Stimulated activated CD8-positive, alpha-beta memory T cell treated with anti-CD3 and anti-CD28 coated beads, Interleukin-7, amount 100 ng/mL, for 4 hours (primary cell): ENCODE measurements at places on chromosomes 12 and 14.
A peak's percentile ranks its signal among the peaks of the same experiment; 100 is the strongest.

- DNase-seq = no peak
Measured at GRCh38 chr12:51801027-51801426, 47.5 kb downstream of the FIGNL2 start.

DNA sequence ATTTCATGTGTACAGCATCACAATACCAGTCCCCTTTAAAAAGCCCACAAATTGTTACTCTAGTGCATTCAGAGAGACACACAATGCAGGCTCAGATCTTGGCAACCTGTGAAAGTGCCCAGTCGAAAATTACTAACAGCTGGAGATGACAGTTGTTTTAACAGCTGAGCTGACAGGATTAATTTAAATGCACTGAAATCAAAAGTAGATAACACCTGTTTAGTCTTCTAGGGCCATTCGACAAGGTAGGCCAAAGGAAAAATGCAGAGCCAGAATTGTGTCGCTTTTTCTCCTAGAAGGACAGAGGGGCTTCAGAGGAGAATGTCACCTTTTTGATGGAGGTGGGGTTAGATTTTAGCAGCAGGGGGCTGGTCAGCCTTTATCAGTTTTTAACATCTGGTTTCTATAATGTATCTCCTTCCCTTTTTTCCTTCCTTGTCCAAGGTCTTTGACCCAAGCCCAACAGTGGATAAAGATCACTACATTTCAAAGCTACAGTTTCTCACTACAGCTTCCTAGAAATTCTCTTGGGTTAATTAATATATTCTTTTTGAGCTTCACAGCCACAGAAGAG is 139.1 kb downstream of the SOX5 start:
- DNase-seq = no peak

- DNase-seq = no peak
Measured at GRCh38 chr12:4769073-4769472, 48.9 kb downstream of the GALNT8 start.

- no peak for DNase-seq
Measured at GRCh38 chr14:30648471-30648870, 26.4 kb downstream of the SCFD1 start.

DNA sequence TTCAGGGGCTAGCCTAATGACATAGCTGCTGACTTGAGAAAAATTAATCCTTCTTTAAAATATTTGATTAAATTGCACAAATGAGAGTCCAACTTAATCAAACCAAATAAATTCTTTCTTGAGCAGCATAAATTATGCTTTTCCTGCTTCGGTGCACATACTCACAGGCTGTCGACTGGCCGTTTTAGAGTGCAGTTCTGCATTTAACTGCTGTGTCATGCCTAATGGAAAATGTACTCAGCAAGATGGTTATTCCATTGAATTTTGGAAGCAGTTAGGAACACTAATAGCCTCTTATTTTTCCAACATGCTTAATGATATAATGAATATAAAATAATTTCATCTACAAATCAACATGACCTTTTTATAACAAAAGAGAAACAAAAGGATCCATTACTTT is 266.1 kb upstream of the LRIG3 start:
- no peak for DNase-seq

DNA sequence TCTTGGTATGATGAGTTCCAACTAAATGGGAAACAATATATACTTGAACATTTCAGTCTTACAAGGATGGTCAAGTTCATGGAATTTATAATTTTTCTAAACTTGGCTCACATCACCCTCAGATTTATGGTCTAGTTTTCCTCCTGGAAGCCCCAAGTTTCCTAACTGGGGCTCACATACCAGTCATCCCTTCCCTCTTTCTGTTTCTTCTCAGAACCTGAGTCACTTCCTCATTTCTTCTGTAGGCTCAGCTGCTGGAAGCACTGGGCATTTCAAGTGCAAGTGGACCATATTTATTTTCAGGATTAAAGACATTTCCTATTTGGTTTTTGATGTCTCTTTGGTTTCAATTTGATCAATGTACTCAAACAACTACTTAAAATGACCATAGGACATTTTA is 55.4 kb downstream of the GRIP1 start:
- DNase-seq = no peak

DNA sequence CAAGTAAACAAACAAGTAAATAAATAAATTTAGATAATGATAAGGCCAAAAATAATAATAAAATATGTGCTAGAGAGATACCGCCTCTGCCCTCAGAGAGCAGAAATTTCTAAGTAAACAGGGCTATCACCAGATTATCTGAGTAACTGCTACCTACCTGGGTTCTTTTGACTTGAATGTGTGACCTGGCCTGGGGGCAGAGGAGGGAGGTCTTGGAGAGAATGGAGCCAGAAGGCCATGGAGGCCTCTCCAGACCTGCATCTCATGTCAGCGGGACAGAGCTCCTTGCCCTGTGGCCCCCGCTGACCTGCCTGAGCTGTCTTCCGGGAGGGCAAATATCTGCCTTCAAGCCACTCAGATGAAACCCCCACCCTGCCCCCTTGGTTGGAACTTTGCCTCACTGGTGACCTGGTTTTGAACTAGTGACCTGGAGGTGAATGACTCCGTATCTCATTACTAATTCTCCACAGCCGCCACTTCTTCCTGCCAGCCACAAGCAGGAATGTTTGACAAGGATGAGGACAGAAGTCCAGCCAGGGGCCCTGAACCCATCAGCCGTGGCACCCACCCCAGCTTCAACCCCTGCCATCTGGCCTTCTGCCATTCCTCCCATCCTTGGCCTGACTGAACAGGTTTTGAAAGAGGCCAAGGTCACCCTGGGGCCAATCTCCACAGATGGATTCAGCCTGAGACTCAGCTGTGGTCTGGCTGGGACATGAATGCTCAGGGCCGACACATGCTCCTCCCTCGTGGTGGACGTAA is 86.8 kb upstream of the PARP11 start:
- DNase-seq = no peak

DNA sequence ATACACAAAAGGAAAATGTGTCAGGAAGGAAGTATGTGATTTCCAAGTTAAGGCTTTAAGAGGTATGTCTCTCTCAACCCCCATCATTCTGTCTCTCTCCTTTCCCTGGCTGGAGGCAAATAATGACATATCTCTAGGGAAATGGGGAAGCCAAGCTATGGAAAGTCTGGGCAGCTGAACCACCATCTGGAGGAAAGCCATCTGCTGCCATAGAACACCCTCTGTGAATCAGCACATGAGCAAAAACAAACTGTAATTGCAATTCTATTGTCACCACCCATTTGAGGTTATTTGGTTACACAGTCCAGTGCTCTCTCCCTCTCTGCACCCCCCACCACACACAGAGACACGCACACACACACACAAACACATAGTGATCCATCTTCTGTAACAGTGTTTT is 766.2 kb downstream of the FLRT2 start:
- no peak for DNase-seq

DNA sequence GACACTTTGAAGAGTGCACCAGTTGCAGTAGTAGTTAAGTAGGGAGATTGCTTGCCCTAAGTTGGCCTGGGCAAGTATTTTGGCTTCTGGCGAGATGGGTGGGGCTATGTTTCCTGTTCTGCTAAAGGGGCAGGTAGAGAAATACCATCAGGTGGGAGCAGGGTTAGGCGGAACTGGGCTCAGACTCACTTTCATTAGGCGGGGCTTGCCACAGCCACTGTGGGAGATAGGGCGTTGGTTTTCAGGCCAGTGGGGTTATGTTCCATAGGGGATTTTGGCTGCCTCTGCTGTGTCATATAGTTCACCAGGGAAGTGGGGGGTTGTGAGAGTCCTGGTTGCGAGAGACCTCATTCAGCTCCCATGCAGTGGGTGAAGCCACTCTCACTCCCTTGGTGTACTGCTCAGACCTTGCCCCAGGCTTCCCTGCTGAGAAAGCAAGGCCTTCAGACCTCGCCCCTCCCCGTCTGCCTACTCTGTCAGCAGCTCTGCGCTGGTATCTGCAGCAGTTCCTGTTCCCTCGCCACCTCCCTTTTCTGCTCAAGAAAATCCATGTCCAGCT is 43.3 kb downstream of the AEBP2 start:
- peak; percentile 24 for DNase-seq

DNA sequence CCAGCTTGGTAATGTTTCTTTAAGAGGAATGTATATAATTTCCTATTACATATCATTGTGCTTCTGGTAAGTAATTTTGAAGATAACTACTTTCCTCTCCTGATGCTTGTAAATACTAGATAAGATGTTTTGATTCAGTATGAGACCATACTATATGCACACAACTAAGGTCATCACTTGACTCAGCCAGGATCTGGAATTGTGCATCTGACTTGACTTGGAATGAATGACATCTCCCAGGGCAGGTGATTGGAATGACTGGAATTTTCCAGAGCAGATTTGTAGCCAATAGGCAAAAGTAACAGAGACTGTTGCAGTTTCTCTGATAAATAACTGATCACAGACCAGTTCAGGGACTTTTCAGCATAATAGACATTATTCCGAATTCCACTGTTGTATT is 11.1 kb downstream of the BEST3 start:
- DNase-seq = no peak

GRCh38 chr12:26231921-26232320 is 36.5 kb downstream of the SSPN start:
- DNase-seq = no peak

GRCh38 chr12:106369624-106370346 is 12.2 kb downstream of the POLR3B start:
- DNase-seq = no peak

GRCh38 chr12:22044391-22044790 is 1.6 kb upstream of the CMAS start:
- no peak for DNase-seq

DNA sequence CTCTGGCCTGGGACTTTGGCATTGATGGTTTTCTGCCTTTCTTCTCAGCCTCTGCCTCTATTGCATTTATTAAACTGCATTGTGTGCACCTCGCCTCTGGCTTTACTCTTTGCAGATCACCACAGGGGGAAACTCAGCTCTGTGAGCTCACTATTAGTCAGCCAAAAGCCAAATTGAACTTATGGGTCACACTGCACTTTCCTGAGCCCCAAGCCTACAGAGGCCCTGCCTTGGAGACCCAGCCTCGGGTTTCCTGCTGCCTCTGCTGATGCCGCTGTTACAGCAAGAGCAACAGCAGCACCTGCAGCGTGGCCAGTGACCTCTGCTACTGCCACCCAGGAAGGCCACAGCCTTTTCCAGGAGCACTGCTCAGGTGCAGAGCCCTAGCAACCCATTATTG is 122.5 kb downstream of the DAD1 start:
- DNase-seq = no peak

- DNase-seq = no peak
Measured at GRCh38 chr12:55828357-55828756, 1.0 kb downstream of the DNAJC14 start.

DNA sequence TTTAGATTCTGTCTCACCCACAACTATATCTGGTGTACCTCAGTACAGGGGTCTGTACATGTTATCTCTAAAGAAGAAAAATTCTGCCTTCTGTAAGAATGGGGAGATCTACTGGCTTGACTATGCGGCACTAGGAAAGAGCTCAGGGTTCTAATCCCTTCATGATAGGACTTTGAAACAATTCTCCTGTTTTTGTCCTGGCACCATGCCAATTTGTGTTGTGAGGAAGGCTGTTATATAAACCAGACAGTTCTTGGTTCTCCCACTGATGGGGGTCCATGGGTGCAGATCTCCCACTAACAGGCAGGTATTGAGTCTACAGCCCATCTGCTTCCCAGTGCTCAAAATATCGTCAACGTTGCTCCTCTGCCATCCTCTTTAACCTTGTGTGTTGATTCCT is 883.7 kb downstream of the GALC start:
- DNase-seq = no peak

- no peak for DNase-seq
Measured at GRCh38 chr14:35395283-35395682, 9.3 kb downstream of the NFKBIA start.

- DNase-seq = no peak
Measured at GRCh38 chr12:109925185-109925840, 25.2 kb downstream of the TCHP start.

GRCh38 chr14:89899917-89900663 is 54.4 kb downstream of the EFCAB11 start:
- no peak for DNase-seq

- DNase-seq = no peak
Measured at GRCh38 chr12:114302117-114302516, 103.8 kb downstream of the TBX5 start.

DNA sequence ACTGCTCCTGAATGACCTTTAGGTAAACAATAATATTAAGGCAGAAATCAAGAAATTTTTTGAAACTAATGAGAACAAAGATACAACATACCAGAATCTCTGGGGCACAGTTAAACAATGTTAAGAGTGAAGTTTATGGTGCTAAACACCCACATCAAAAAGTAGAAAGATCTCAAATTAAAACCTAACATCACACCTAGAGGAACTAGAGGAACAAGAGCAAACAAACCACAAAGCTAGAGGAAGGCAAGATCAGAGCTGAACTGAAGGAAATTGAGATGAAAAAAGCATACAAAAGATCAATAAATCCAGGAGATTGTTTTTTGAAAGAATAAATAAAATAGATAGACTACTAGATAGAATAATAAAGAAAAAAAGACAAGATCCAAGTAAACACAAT is 7.2 kb downstream of the OR8S1 start:
- no peak for DNase-seq

- DNase-seq = no peak
Measured at GRCh38 chr14:56162476-56162875, 44.3 kb downstream of the PELI2 start.

GRCh38 chr12:76264611-76265012 is 83.6 kb downstream of the BBS10 start:
- no peak for DNase-seq

- no peak for DNase-seq
Measured at GRCh38 chr12:91620992-91621391, 438.4 kb upstream of the DCN start.

DNA sequence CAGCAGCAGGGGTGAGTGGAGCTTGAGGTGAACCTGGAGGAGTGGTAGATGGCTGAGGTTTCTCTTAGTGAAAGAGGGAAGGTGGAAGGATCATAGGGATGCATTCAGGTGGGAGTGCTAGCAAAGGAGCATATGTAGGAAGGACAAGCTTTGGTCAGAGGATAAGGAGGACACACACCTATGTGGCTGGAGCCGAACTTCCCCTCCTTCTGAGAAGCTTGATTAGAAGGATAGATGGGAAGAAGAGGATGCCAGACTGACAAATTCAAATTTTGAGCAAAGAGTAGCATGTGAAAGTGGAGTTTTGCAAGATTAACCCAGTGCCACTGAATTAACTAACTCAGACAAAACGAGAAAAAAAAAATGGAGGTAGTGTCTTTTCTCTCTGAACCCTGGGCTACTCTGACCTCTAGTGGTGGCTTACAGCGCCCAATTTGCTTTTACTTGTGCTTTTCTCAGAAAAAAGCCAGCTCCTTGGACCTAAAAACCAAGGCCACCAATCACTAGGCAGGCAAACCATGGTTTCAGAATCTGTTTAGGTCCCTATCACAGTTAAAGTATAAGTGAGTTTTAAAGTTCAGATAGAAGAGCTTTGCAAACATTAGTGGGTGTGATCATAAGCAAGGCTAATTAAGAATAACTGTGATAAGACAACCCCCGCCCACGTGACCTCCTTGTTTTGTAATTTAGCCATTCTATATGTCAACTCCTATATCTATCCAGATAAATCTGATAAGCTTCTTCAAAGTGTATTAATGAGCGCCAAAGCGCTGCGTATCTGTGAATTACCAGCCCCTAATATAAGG is 15.5 kb downstream of the EMP1 start:
- DNase-seq = peak; percentile 27

GRCh38 chr14:101255765-101256125 is 305.6 kb upstream of the DIO3 start:
- no peak for DNase-seq
